ENCODE measurements at places on chromosomes 4 and X. TPM values are rescaled to one million over a fixed set of nuclear protein-coding genes. Genes with fewer than 3 reads are reported as not detected.

CSAG3 gene
- total RNA-seq, result 3.3 TPM

- no peak for DNase-seq
Measured at GRCh38 chrX:120690344-120690743, 60.5 kb upstream of the C1GALT1C1 start.

GPR50 gene
- total RNA-seq, result not detected

WFS1 gene
- total RNA-seq, result 32.8 TPM

OCRL gene
- total RNA-seq, result 18.5 TPM
